Effector memory CD4-positive, alpha-beta T cell (primary cell): ENCODE measurements at places on chromosomes 16 and 17.

DNA sequence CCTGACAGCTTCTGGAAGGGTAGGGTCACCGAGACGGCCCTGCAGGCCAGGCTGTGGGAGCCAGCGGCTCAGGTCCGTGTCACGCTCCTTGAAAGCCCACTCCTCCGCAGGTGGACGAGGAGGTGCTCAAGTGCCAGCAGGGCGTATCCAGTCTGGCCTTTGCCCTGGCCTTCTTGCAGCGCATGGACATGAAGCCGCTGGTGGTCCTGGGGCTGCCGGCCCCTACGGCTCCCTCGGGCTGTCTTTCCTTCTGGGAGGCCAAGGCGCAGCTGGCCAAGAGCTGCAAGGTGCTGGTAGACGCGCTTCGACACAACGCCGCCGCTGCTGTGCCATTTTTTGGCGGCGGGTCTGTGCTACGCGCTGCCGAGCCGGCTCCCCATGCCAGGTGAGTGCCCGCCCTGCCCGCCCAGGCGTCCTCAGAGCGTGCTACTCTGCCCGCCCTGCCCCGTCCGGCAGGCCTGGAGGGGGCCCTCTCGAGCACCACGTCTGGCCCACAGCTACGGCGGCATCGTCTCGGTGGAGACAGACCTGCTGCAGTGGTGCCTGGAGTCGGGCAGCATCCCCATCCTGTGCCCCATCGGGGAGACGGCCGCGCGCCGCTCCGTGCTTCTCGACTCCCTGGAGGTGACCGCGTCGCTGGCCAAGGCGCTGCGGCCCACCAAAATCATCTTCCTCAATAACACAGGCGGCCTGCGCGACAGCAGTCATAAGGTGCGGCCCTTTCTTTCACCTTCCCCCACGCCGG is 1.3 kb downstream of the NAGS start:
- DNase-seq: no peak
- peak overlapping the region; percentile 78 for H3K4me3 ChIP-seq
- H3K4me1 ChIP-seq: peaks cover 37% of the 10 kb centered on the region

DNA sequence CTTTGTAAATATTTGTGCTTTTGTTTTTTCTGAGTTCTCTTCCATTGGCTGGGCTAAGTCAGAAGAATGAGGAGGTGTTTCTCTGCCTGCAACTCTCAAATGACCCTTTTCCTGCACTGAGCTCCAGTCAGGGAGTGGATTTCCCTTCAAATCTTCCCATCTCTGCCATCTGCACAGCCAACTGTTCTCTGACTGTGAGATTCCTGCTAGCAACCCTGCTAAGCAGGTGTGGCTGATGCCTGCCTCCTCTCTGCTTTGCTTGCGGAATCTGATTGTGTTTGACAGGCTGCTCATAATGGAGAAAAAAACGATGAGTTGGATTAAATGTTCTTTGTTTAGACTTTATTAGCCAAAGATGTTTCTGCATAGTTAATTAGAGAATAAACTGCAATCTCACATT is 519.8 kb downstream of the TMEM114 start:
- no peak overlapping the region for H3K4me3 ChIP-seq
- H3K4me1 ChIP-seq: no peaks in the 10 kb centered on the region
- no peak for DNase-seq
- H3K36me3 ChIP-seq: no peaks in the 10 kb centered on the region

GRCh38 chr17:8439681-8440080 is 4.0 kb downstream of the NDEL1 start:
- H3K27ac ChIP-seq: no peak overlapping the region
- peaks cover 19% of the 10 kb centered on the region for H3K4me1 ChIP-seq
- H3K27me3 ChIP-seq: no peaks in the 10 kb centered on the region
- no peak for DNase-seq

DNA sequence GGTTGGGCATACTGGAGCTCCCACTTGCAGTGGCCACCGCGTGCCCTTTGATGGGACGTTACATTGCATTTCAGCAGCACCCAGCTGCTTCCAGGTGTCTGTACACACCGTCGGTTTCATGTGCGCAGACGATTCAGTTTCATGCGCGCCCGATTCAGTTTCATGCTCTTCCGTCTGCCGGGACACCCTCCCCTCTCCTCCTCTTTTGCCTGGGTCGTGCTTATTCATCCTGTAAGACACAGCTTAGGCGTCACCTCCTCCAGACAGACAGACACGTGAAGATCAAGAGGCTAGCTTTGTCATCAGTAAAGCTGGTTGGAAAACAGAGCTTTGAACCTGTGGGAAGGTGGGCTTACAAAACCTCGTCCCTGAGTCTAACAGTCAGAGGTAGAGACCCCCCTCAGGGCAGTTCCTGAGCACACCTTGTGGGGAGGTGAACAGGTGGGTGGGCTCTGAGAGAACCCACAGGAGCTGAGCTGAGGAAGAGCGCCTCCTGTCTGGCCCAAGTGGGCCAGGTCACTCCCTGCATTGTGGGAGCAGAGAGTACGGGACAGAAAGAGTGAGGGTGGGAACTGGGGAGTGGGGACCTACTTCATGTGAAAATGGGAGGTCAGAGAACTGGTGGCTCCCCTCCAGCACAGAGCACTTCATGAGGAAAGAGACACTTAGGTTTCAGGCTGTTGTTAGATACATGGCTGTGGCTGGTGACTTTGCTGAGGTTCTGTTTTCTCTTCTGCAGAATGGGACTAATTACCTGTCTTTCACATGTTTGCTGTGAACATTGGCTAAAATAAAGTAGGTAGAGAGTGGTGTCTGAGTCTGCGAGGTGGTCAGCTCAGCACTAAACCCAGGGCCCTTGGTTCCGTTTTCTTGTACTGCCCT is 122.1 kb downstream of the SNX29 start:
- no peak for DNase-seq
- H3K4me3 ChIP-seq: no peak overlapping the region
- H3K27ac ChIP-seq: no peak overlapping the region

GRCh38 chr16:57773655-57774295 is 28.5 kb downstream of the KIFC3 start:
- H3K4me1 ChIP-seq: no peaks in the 10 kb centered on the region
- no peaks in the 10 kb centered on the region for H3K27me3 ChIP-seq
- no peak overlapping the region for H3K4me3 ChIP-seq
- no peak for DNase-seq
- no peaks in the 10 kb centered on the region for H3K36me3 ChIP-seq

GRCh38 chr17:10727192-10727591 is 2.6 kb downstream of the TMEM220 start:
- H3K27ac ChIP-seq: no peak overlapping the region
- H3K36me3 ChIP-seq: no peaks in the 10 kb centered on the region
- no peak overlapping the region for H3K4me3 ChIP-seq
- peaks cover 3% of the 10 kb centered on the region for H3K4me1 ChIP-seq
- no peaks in the 10 kb centered on the region for H3K27me3 ChIP-seq
- no peak for DNase-seq

GRCh38 chr17:49575679-49576087 is at the start of gene NXPH3:
TSS of gene NXPH3 (plus strand) at chr17:49575871. CDS start at chr17:49576220, 349 bp downstream.
- H3K27ac ChIP-seq: no peak within 1 kb of the TSS
- peaks cover 36% of the 10 kb centered on the region for H3K27me3 ChIP-seq
- no peaks in the 10 kb centered on the region for H3K36me3 ChIP-seq
- DNase-seq: peak; percentile 33
- H3K4me3 ChIP-seq: peak within 1 kb of the TSS; percentile 44
- peaks cover 13% of the 10 kb centered on the region for H3K4me1 ChIP-seq

DNA sequence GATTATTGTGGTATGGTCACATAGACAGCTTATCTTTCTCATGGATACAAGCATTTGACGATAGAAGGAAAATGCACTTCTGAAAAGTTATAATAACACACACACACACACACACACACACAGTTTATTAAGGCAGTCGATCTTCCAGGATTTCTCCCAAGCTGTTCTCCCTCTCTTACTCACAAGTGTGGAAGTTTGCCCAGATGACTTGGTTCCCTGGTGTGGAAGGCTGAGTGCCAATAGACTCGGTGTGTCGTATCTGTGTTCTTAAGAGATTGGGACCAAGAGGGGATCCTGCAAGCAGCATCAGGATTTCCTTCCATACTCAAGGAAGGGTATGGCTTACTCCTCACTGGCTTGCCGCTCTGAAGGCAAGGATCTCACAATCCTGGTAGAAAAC is 279.6 kb downstream of the HS3ST3B1 start:
- no peaks in the 10 kb centered on the region for H3K4me1 ChIP-seq
- no peak for DNase-seq
- no peaks in the 10 kb centered on the region for H3K27me3 ChIP-seq
- H3K4me3 ChIP-seq: no peak overlapping the region
- H3K36me3 ChIP-seq: no peaks in the 10 kb centered on the region

DNA sequence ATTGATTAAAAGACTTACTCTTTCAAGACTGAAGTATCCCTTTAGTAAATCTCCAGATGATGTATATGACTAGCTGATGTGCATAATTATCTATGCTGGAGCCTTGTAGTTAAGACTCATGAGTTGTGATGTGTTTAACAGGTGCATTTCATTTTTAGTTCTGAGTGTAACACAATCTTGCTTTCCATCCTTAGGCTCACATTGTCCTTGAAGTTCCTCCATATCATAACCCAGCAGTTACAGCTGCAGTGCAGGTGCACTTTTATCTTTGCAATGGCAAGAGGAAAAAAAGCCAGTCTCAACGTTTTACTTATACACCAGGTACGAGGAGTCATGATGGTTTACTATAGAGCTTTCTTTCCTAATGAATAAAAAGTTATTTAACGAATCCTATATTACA is 52.9 kb downstream of the ESRP2 start:
- H3K4me3 ChIP-seq: no peak overlapping the region
- no peaks in the 10 kb centered on the region for H3K4me1 ChIP-seq
- H3K36me3 ChIP-seq: peaks cover 63% of the 10 kb centered on the region
- no peak for DNase-seq
- no peaks in the 10 kb centered on the region for H3K27me3 ChIP-seq

GRCh38 chr16:23673971-23674614 is 4.6 kb upstream of the PLK1 start:
- no peak overlapping the region for H3K4me3 ChIP-seq
- no peaks in the 10 kb centered on the region for H3K27me3 ChIP-seq
- H3K4me1 ChIP-seq: no peaks in the 10 kb centered on the region
- H3K27ac ChIP-seq: no peak overlapping the region

- H3K4me1 ChIP-seq: peaks cover 10% of the 10 kb centered on the region
- peaks cover 24% of the 10 kb centered on the region for H3K27me3 ChIP-seq
- H3K4me3 ChIP-seq: peak overlapping the region; percentile 39
- H3K27ac ChIP-seq: no peak overlapping the region
- DNase-seq: no peak
Measured at GRCh38 chr17:44759086-44759915, 513 bp downstream of the ADAM11 start.

DNA sequence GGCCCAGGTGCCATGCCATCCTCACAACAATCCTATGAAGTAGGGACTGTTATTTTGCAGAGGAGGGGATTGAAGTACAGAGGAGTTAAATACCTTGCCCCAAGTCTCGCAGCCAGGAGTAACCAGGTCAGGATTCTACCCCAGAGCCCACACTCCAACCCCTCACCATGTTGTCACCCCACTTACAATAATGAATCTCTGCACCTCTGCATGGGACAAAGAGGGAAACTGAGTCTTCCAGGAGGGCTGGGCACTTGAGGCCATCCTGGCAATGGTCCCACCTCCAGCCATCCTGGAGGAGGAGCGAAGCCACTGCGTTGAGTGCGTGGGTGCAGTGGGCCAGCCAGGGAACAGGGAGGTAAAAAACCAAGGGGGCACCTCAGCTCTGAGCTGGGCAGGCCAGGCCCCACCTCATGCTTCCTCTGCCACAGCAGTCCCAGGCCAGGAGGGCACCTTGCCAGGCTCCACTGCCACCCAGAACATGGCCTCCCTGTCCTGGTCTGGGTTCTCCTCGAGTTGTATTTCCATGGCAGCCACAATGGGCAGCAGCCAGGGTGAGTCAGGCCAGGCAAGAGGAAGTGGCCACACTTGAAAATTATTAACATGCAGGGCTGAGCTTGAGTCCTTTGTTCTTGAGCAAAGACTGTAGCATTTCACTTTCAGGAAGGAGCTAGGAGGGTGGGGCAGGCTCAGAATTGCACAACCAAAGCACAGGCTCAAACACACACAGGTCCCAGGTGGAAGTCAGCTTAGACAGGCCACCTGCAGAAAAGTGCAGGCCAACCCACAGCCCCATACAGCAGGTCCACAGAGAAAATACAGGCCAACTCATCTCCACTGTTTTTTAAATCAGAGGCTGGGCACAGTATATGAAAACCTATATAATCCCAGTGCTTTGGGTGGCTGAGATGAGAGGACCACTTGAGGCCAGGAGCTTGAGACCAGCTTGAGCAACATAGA is 52.1 kb downstream of the CUEDC1 start:
- peaks cover 4% of the 10 kb centered on the region for H3K4me1 ChIP-seq
- no peaks in the 10 kb centered on the region for H3K36me3 ChIP-seq
- DNase-seq: no peak
- H3K4me3 ChIP-seq: no peak overlapping the region

GRCh38 chr17:17151055-17151454 is 55.1 kb downstream of the PLD6 start:
- no peak for DNase-seq
- no peaks in the 10 kb centered on the region for H3K27me3 ChIP-seq
- no peak overlapping the region for H3K27ac ChIP-seq
- H3K4me1 ChIP-seq: peaks cover 37% of the 10 kb centered on the region
- H3K36me3 ChIP-seq: peaks cover 48% of the 10 kb centered on the region

GRCh38 chr16:67240506-67240905 is 6.8 kb downstream of the FHOD1 start:
- peaks cover 23% of the 10 kb centered on the region for H3K36me3 ChIP-seq
- no peak for DNase-seq
- no peak overlapping the region for H3K27ac ChIP-seq
- H3K27me3 ChIP-seq: no peaks in the 10 kb centered on the region
- no peak overlapping the region for H3K4me3 ChIP-seq

- H3K4me1 ChIP-seq: no peaks in the 10 kb centered on the region
- no peak overlapping the region for H3K27ac ChIP-seq
- no peak for DNase-seq
- no peaks in the 10 kb centered on the region for H3K27me3 ChIP-seq
- no peak overlapping the region for H3K4me3 ChIP-seq
Measured at GRCh38 chr17:78425429-78425828, 47.0 kb downstream of the PGS1 start.

DNA sequence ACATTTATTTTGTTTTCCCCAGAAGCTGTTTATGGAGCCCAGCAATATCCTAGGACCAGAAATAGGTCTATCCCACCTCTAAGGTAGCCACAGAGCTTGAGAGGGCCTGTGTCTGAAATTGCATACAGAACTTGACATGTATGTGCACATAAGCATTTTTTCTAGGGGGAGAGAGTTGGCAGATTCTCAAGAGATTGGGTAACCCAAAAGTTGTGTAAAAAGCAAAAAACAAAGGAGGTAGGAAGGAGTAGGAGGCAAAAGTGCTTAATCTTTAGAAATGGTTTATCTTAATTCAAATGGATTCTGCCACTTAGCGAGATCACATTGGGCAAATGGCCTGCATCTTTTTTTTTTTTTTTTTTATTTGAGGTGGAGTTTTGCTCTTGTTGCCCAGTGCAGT is 3.5 kb downstream of the PLK1 start:
- no peak overlapping the region for H3K27ac ChIP-seq
- H3K4me1 ChIP-seq: no peaks in the 10 kb centered on the region
- peaks cover 4% of the 10 kb centered on the region for H3K36me3 ChIP-seq
- no peak for DNase-seq

GRCh38 chr16:23917621-23918020 is 81.8 kb downstream of the PRKCB start:
- H3K4me1 ChIP-seq: no peaks in the 10 kb centered on the region
- no peaks in the 10 kb centered on the region for H3K36me3 ChIP-seq
- no peak for DNase-seq

GRCh38 chr17:9977180-9977575 is 72.1 kb upstream of the RCVRN start:
- H3K4me3 ChIP-seq: no peak overlapping the region
- no peaks in the 10 kb centered on the region for H3K36me3 ChIP-seq
- DNase-seq: no peak
- H3K27ac ChIP-seq: no peak overlapping the region
- no peaks in the 10 kb centered on the region for H3K4me1 ChIP-seq
- H3K27me3 ChIP-seq: no peaks in the 10 kb centered on the region
